HS-27A (cell line): ENCODE measurements at places on chromosomes 3 and 15.

DNA sequence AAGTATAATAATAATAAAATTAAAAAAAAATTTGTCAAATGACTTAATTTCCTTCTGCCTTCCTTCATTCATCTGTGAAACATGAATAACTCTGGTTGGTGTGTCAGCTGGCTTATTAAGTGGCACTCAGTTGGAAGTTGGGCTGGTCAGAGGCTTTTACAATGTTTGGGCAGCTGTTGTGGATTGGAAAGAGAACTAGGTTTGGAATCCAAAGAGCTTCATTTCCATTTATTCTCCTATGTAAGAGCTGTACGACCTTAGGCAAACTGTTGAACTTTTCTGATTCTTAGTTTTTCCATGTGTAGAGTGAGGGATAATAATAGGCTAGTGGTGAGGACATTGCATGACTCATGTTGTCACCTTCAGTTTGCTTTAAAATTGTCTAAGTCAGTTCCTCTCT is 606.7 kb downstream of the PDCD6IP start:
- DNase-seq = no peak

DNA sequence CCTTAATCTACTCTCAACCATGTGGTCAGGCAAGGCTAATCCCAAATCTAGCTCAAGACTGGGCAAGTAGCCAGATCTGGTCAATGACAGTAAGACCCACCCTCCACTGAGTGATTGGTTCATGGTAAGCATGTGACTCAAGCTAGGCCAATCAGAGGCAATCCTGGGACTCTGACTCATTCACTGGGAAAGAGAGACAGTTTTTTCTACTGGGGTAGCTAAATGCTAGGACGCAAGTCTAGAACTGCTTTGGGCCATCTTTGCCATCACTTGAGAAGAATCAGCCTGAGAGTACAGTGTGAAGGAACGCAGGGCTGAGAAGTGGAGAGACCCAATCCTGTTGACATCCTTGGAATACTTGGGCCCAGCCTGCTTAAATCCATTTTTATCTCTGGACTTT is 9.4 kb upstream of the RAD18 start:
- peak; percentile 54 for DNase-seq

- no peak for DNase-seq
These were observed 7.1 kb downstream of the CPLX3 start for GRCh38 chr15:74833376-74834107.

- DNase-seq = no peak
These were observed 91.7 kb upstream of the IGSF10 start for GRCh38 chr3:151552589-151552988.

- no peak for DNase-seq
These were observed 251.5 kb downstream of the PLCL2 start for GRCh38 chr3:17136136-17136721.

GRCh38 chr3:104106276-104106675 is 1260.4 kb upstream of the ALCAM start:
- no peak for DNase-seq

- DNase-seq = peak; percentile 39
These were observed 15.3 kb upstream of the PTPN23 start for GRCh38 chr3:47365213-47366153.

- no peak for DNase-seq
These were observed 3.3 kb downstream of the LRRK1 start for GRCh38 chr15:100922192-100923040.

DNA sequence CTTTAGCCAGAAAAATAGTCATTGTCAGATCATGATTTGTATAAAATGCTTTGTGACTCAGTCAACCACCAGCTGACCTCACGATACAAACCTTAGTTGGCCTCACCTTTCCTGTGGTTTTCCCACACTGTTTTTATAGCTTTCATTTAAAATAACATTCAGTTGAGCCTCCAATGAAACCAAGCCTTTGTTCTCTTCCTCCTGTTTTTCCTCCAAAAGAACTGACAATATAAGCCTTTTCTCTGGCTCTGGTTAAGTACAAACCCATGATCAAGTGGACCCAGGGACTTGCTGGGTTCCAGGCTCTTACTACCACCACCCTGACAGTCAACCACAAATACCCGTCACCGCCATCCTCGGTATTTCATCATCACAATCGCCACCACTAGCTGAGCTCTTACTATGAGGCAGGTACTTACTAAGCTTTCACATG is 81.7 kb downstream of the TAMM41 start:
- peak; percentile 24 for DNase-seq

- DNase-seq = no peak
These were observed 41.4 kb downstream of the SLC30A4 start for GRCh38 chr15:45481135-45481534.

DNA sequence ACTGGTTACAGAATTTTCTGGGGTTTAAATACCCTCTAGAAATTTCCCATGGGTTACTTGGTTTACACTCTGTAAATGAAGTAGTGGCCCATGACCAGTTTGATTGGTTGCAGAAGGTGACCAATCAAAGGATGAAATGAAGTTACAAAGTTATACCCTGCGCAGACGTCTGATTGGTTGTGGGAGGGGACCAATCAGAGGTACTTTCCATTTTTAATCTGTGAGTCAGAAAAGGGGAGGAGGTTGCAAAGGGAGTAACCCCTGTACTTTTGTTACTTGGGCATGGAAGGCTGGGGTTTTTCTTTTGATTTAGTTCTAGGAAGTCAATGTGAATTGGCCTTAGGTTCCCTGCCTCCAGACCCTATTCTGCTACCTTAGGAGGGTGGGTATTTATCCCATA is 18.7 kb upstream of the APH1B start:
- DNase-seq = no peak

DNA sequence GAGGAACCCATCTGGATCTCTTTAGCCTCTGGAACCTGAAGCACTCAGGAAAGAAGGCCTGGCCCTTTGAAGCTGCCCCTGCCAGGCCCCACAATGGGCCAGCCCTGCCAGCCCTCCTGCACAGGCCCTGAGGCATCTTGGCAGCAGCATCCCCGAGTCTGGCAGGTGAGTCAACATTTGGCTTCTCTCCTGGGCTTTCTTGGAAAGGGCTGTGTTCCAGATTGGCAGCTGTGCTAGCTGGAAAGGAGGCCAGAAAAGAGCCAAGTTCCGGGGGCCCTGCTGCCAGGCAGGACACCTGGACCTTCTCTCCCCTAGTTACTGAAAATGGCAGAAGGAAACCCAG is 187.2 kb downstream of the SHQ1 start:
- DNase-seq = peak; percentile 38

GRCh38 chr15:64695561-64695992 is 79.8 kb downstream of the RBPMS2 start:
- DNase-seq = no peak

DNA sequence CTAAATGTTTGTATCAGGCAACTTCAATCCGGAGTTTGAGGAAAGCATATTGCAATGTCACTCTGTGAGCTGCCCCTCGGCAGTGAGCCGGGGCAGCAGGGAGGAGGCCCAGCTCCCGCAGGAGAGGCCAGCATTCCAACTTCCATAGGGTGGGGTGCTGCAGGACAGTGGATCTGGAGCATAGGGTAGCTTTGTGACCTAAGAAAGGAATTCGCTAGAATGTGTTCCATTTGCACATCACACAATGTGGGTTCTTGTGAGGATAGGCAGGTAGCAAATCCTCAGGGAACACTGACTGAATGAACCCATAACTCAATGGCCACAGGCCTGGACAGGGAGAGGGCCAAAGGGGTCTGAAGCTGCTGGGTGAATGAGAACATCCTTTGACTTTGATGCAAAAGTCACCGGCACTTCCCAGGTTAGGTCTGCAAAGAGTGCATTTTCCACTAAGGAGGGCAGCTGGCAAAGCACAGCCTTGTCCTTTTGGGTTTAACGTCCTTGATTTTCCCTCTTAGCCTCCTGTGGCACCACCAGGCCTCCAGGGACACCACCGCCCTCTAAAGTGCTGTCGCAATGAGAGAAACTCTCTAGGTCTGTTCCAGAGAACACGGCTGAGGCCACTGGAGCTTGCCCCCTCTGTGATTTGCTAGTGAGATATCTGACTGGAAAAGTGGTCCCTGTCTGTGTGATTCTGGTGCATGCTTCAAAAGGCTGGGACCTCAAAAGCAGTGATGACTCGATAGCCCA is 36.2 kb downstream of the GABRB3 start:
- no peak for DNase-seq

DNA sequence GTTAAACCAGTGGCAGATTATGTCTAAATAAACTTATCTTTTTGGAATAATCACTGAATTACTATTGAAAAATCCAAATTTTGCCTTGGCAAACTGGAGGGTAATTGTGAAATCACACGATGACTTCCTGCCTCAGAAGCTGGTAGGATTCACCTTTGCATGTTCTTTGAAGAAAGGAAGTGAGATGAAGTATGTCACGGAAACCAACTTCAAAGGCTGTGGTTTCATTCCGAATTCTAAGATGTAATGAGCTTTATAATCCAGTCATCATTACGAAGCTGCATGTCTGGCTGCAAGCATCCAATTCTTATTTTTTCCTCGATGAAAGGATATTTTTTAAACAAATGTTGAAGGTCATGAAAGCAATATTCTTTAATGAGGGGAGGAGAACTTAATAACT is 15.0 kb upstream of the ZBED2 start:
- no peak for DNase-seq

DNA sequence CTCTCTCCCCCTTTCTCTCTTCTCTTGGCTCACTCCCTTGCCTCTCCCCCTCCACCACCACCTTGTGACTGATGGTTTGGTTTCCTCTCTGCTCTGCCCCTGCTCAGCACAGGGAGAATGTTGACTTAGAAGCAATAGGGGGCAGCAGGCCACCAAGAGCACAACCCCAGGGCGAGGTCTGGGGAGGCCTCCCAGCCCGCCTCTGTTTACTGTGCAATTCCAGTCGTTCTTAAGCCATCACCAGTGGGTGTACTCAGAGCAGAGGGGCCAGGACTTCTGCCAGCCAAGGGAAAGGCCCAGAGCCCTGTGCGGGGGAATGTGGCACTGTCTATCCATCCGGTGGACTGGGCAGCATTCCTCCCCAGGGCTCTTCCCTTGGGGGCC is 5.7 kb upstream of the APEH start:
- no peak for DNase-seq

GRCh38 chr3:73041537-73041936 is 19.9 kb upstream of the EBLN2 start:
- DNase-seq = no peak

DNA sequence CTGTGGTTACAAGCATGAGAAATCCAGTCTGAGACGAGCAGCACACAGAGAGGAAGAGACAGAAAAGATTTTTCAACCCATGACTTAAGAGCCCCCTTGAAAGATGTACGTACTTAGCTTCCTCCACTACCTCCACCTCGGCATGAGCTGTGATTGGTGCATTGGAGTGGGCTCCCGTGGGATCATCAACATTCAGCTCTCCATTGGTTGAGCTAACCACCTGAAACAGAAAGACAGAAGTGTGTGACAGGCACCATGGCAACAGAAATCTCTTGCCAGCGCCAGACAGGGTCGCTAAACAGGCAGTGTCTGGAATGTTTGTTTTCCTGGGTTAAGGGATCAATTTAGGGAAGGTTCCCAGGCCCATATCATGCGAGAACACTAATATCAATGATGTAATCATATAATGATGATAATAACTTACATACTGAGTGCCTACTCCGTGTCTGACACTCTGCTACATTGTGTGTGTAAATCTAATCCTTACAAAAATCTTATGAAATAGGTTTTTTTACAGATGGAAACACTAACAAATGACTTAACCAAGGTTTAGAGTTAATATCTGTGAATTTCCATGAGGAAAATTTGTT is 17.5 kb upstream of the PPIB start:
- DNase-seq = no peak

GRCh38 chr3:172150913-172151650 is 111.7 kb downstream of the FNDC3B start:
- no peak for DNase-seq

DNA sequence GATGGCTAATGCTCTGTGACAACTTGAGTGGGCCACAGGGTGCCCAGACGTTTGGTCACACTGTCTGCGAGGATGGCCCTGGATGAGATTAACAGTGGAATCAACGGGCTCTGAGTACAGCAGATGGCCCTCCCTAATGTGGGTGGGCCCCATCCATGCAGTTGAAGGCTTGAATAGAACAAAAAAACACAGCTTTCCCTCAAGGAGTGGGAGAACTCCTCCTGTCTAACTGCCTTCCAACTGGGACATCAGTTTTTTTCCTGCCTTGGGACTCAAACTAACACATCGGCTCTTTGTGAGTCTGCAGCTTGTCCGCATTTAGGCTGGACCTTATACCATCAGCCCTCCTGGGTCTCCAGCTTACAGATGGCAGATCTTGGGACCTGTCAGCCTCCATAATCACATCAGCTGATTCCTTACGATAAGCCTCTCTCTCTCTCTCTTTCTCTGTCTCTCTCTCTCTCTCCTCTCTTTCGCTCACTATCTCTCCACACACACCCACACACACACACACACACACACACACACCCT is 20.8 kb downstream of the FAM174B start:
- no peak for DNase-seq

GRCh38 chr3:149319750-149320149 is 13.7 kb downstream of the TM4SF18 start:
- DNase-seq = no peak

DNA sequence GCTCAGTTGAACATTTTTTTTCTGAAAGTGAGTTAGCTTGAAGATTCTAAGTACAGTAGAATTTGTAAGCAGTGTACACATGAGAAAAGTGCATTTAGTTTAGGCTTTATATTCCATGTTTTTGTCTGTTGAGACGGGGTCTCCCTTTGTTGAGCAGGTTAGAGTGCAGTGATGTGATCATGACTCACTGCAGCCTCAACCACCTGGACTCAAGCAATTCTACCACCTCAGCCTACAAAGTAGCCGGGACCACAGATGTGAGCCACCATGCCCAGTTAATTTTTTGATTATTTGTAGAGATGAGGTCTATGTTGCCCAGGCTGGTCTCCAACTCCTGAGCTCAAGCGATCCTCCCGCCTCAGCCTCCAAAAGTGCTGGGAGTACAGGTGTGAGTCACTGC is 5.3 kb upstream of the CSNK1G1 start:
- DNase-seq = no peak

GRCh38 chr15:31172606-31173005 is 71.1 kb upstream of the TRPM1 start:
- no peak for DNase-seq

- no peak for DNase-seq
These were observed 475 bp downstream of the FAM107A start for GRCh38 chr3:58576716-58577115.

GRCh38 chr15:96374499-96374898 is 44.0 kb downstream of the NR2F2 start:
- no peak for DNase-seq

GRCh38 chr3:100073714-100074307 is 40.5 kb downstream of the FILIP1L start:
- no peak for DNase-seq

GRCh38 chr3:22122567-22122966 is 371.6 kb upstream of the ZNF385D start:
- no peak for DNase-seq

DNA sequence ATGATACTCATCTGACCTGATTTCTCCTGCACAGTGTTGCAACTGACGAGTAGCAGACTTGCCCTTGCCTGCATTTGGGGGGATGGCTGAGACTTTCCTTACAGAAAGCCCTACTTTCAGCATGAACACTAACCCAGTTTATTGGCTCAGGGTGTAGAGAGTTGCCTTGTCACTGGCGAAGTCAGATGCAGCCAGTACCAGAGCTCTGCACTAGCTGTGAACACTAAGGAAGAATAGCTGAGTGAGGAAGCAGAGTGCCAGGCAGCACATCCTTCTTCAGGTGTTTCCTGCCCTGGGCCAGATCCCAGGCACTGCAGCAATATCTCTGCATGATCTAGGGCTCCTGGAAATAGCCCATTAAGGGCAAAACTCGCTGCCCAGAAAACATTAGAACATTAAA is 154.0 kb upstream of the SYNPR start:
- DNase-seq = no peak

- no peak for DNase-seq
These were observed 769.7 kb upstream of the GRM7 start for GRCh38 chr3:6091262-6091661.
